NK-92 treated with Interleukin-12 subunit alpha and Interleukin-12 subunit beta, amount 100 ng/mL, for 24 hours (cell line): ENCODE measurements at places on chromosomes 2 and 18.

DNA sequence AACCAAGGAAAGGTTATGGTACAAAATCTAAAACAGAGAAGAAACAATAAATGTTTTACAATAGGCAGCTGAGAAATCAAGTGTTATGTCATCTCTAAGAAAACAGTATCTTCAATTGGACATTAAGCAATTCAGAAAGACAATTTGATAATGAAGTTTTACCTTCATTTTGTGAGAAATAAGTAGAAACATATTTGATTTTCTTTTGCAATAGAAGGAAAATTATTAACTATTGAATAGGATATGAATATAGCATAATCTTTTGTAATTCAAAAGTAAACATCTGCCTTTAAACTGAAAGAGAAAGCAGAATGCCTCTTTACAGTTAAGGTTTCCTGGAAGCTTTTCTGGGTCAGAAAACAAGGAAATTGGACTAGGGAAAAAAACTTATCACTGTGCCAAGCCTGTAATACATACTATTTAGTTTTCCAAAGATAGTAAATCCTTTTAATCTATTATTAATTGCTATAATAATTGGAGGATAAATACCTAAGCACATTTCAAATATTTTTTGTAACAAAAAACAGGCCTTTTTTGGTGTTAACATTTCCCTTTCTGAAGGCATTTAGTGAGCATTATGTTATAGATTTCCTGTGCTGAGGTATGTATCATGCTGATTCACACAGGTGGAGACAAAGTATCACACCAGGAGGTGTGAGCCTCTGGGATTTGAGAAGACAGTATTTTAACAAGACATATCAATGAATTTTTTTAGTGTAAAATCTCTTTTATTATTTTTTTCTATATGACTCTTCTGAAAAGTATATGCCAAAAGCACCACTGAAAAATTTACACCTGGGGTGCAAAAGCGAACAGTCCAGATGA is 947.0 kb upstream of the CDH2 start:
- no peak for DNase-seq

DNA sequence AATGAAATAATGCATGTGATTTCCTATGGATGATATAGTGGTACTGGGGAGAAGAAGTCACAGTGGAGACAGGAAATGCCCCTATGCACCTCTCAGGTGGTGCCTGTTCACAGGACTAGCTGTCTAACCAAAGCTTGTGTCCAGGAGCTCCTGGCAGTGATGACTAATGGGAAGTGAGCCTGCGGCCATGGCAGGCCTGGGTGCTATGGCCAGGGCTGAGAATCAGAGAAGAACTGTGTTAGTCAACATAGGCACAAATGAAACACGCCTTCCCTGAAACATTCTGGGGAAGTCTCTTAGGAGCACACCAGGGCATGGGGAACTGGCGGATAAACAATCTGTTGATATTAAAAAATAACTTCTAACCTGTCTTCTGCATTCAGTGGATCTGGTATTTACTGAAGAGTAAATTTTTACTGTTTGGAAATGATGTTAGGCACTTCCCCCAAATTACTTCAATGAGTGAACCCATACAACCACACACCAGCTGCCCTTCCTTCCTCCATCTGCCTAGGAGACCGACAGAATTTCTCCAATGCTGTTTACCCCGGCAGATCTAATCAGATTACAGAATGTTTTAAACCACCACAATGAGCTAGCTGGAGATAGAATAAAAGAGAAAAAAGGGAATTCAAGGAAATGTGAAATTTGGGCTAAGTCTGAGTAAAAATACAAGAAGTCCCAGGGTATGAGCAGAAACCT is 67.4 kb downstream of the MEP1B start:
- DNase-seq, result no peak

DNA sequence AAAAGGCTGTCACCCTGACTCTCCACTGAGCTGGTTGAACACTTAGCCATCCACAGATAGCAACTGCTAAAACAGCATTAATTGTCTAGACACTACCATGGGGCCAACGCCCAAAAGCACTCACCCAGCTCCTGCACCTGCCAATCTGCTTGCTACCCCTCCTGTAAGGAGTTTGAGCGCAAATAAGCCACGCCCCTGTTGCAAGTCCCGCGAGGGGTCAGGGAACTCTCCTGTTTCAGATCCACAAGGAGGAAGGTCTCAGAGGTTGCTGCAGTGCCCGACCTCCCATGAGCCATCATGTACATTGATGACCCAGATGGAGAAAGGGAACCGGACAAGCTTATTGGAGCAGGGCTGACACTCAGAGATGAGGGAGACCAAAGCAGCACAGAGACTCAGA is 106.8 kb downstream of the ZNF516 start:
- DNase-seq, result no peak

GRCh38 chr2:232901736-232902578 is 31.9 kb downstream of the SNORC start:
- peak; percentile 58 for DNase-seq

GRCh38 chr2:48444404-48444803 is 85.5 kb upstream of the STON1 start:
- no peak for DNase-seq

DNA sequence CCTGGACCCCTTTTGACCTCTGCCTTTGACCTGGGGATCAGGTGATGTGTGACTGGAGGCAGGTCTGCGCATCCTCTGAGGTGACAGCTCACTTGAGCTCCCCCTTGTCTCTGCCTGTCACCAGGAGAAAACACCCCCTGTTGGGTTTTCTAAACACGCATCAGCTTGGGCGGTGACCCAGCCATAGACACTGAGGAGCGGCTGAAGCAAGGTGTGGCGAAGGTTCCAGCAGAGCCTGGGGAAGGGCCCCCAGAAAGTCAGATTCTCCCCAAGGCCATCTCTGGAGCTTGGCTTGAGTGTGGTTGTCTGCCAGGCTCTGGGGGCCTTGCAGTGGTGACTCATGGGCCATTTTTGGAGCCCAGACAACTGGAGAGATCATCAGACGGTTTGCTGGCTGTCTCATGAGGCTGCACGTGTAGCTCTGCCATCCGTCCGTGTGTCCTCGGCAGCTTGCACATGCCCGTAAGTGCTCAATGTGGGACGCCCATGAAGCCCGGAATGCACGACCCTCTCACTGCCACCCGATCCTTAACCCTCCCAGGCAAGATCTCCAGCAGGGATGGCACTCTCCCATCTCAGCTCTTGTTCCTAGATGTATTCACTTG is 29.4 kb downstream of the SIX3 start:
- DNase-seq, result no peak

DNA sequence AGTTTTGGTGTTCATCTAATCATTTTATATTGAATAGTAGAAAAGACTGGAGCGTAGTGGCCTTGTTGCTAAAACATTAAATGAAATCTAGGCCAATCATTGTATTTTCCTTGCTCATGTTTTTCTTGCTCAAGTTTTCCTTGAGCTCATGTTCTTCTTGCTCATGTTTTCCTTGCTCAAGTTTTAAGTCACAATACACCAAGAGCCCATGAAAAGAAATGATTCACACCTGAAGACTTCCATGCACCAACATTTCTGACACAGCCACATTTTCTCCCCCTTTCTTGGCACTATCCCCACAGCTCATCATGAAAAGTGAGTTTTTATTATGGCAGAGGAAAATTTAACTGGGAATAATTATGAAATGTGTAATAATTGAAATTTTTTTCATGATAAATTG is 92.0 kb downstream of the LRP1B start:
- no peak for DNase-seq

DNA sequence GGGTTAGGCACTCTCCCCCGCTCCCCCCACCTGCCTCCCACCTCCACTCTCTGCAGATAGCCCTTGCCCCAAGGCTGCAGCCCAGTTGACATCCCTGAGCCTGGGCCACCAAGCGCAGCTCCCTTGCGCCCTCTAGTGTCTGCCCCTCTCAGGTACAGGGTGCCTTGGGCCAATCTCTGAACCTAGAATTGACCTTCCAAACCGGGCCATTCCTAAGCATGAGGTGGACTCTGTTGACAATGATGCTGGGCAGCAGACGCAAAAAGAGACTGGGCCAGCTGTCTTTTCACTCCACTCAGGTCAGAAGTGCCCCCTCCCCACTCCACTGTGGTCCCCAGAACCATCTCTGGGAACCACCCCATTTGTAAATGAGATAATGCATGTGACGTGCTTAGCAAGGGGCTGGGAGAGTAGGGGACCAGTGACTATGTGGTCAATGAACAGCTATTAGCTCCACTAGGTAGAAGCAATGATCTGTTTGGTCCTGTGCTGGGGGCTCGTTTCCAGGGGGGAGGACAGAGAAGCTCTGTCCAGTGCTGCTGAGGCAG is 43.3 kb upstream of the PLB1 start:
- DNase-seq, result peak; percentile 71

GRCh38 chr2:181463588-181463987 is 6.4 kb downstream of the ITGA4 start:
- DNase-seq, result no peak

DNA sequence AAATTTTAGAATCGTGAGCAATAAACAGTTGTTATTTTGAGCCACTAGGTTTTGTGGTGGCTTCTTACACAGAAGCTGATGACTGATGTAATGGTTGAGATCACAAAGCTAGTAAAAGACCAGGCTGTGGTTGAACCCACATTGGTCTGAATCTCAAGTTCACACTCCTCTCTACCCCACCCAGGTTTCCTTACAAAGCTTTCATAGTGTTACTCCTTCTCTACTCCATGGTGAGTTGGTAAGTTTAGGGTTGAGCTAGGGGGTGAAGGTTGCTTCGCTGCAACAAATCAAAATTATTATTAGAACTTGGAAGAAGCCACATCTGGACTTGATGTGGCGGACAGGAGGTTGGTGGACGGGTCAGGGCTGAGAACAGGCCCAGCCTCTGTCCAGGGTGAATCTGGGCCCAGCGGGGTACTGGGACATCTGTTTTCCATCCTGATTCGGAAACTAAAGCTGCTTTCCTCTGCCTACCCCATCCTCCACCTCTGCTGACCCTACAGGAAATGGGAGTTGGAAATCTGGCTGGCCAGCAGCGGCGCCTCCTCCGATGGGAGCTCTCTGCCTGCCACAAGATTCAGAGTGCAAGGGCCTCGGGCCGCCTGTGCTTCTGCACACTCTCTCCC is 86.3 kb downstream of the ZFP36L2 start:
- no peak for DNase-seq

GRCh38 chr2:133888621-133889219 is 320.5 kb upstream of the NCKAP5 start:
- no peak for DNase-seq

GRCh38 chr18:73043611-73044010 is 175.8 kb upstream of the NETO1 start:
- DNase-seq, result no peak

DNA sequence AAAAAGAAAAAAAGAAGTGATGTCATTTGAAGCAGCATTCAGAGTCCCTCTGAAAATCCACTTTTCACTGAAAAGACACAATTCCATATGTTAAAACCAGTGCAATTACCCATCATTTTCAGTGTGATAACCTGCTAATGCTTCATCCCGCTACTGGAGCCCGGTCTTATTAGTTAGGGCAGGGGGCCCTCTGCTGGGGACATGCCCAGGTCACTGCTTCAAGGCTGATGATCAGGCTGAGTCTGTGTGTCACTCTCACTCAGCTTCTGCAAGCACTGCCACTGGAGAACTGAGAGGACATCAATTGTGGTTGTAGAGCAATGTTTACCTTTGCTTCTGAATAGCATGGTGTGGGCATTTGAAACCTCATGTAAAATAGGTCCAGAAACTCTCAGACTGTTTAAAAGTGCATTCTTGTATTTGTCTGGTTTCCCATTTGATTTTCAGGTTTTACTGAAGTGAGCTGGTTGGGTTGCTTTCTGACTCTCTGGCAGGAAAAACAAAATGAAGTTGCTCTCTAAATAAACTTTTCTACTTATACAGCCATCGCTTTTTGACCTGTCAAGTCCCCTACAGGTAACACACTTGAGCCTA is 49.2 kb upstream of the NXPH2 start:
- DNase-seq, result no peak

GRCh38 chr2:224846161-224846560 is 130.0 kb upstream of the CCDC195 start:
- no peak for DNase-seq

DNA sequence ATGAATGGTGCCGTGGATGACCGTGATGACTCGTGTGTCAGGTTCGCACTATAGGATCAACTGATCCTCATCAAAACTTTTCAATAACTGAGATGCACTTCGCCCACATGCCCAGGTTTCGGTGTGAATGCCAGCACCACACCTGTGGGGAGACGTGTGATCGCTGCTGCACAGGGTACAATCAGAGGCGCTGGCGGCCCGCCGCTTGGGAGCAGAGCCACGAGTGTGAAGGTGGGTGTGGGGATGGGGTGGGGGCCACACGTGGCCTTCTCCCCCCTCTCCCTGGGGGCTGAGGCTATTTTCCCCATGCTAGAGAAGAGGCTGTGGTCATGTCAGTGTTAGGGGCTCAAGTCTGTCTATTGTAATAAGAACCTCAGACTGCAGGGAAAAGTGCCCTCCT is 69.0 kb downstream of the LAMA3 start:
- no peak for DNase-seq

DNA sequence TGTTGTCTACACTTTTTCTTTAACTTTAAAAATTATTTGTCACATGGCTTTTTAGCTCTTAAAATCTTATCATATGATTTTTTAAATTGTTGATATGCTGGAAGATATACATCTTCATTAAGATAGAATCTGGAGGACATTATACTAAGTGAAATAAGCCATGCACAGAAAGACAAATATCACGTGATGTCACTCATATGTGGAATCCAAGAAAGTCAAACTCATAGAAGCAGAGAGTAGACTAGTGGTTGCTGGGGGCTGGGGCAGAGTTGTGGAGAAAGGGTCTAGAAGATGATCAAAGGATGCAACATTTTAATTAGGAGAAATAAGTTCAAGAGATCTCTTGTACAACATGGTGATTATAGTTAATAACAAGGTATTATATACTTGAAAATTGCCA is 280.9 kb downstream of the GULP1 start:
- no peak for DNase-seq

DNA sequence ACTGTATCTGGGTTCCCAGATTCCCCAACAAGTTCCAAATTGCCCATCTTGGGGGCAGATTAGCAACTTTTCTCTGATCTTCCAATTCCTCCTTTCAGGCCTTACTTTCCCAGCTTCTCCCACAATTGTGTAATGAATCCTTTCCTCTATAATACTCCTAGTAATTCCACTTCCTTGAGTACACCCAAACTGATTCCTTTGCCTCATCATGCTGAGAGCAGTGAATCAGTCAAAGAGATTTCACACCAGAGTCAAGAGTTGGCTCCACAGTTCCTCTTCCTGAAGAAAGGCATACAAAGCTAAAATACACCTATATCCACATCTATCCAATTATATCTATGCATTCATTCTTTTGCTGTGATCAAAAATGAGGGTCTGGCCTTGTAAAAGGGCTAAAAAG is 28.6 kb upstream of the DAPL1 start:
- no peak for DNase-seq

DNA sequence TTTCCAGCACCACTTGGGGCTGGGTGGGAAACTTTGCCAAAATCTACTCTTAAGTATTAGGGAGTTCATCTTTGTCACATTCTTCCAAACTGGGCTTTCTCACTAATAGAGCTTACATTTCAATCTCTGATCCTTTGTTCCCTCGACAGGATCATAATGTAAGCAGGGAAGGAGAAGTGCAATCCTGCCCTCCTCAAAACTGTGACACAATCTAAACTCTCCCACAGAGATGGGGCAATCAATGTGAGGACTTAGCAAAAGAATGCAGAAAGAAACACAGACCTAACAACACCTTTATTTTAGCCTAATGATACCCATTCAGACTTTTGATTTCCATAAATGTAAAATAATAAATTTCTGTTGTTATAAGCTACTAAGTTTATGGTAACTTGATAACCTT is 40.8 kb downstream of the DSEL start:
- no peak for DNase-seq
